ENCODE measurements at places on chromosomes 2 and 18.

DNA sequence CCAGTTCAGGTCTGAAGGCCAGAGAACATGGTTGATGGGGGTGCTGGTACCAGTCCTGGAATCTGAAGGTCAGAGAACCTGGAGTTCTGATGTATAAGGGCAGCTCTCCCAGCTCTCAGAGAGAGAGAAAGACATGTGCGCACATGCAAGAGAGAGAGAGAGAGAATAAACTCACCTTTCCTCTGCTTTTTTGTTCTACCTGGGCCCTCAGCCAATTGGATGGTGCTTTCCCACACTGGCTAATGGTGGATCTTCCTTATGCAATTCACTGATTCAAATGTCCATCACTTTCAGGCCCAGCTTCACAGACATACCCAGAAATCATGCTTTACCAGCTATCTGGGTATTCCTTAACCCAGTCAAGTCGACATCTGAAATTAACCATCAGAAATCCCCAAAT lies 377.7 kb upstream of the MEX3C start:
- DNase-seq = no peak

DNA sequence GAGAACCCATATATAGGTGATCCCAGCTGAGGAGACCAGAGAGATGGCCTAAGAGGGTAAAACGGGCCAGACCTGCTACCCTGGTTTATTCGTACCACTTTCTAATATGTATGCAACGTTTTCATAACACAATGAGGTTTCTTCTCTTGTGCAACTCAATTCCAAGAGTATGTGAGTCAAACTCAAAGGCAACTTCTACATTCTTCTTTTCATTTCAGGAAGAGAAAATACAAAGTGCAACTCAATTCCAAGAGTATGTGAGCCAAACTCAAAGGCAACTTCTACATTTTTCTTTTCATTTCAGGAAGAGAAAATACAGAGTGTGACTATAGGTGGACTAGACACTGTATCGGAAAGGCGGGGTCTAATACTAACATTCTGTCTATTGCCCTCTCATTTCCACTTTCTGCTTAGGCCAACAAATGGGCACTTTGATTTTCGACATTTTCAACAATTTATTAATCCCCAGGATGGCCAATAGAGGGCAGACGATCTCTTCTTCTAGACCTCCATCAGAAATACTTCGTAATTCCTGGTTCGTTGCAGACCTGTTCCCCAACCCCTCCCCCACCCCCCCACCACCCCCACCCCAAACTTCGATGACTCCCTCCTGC lies 3.7 kb upstream of the CRIM1 start:
- DNase-seq = no peak

- DNase-seq = no peak
These were observed 100.0 kb downstream of the MYO3B start for GRCh38 chr2:170277951-170278350.

GRCh38 chr2:202822411-202822810 lies 49.2 kb downstream of the ICA1L start:
- DNase-seq = no peak

DNA sequence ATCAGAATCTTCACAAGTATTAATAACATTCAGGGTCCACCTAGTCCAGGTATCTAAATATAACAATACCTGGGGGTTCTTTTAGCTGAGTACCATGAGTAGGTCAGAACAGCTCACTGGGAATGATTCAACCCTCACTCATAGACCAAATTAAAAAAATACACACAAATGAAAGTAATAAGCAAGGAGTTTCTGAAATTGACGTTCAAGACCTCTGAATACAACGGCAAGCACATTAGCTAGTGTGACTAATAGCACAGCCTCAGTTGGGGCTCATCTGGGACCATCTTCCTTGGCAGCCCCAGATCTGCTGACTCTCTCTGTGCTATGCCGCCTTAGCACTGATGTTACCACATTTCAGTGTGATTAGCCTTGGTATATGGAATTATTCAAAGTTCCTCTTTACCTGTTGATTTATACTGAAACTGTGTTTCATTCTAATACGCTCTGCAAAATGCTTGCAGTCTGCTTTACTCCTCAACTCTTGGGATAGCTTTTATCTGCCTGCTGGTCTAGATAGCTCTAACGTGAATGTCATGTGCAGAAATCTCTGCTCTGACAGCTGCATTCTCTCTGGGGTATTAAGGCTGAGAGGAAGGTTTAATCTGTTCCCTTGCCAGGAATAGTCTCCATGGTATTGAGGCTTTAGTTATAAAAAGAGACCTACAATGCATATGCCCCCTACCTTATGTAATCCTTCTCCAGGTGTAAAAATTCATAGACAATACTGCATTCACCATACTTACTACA lies 153.3 kb downstream of the METTL4 start:
- DNase-seq = no peak

- DNase-seq = no peak
These were observed 33.4 kb upstream of the ZNF396 start for GRCh38 chr18:35410561-35410960.

DNA sequence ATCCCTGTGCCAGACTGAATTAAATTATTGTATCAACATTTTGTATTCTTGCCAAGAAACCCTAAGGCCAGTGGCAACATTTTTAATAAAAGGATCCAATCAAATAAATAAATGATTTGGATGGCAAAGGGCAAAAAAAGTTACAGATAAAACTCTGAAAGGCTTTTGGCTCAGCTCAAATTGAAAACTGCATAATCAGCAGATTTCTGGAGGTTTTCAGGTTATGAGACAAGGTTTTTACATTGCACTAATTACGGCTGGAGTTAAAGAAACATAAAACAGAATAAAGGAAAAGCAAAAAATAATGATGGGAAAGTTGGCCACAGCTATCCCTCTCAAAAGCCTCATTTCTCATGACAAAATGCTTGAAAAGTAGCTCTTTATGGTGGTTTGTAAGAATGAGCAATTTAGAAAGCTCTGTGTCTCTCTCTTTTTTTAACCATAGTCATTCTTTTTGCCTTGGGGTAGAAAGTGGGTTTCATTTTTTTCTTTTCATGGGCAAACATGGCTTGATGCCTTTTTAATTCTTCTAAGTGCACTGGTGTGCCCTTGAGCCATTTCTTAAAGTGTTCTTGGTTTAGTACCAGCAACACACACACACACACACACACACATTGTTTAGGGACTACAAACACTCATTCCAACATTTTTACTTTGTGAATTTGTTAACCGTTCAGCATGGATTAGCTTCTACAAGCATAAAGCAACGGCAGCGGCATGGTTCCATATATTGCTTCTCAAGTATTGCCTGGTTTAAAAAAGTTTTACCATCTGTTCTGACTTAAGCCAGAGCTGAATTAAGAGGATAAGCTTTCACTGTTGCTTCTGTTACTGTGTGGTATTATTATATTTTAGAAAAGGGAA lies 747.1 kb upstream of the FSHR start:
- no peak for DNase-seq

- no peak for DNase-seq
These were observed 150.4 kb upstream of the HDAC4 start for GRCh38 chr2:239551206-239551605.

DNA sequence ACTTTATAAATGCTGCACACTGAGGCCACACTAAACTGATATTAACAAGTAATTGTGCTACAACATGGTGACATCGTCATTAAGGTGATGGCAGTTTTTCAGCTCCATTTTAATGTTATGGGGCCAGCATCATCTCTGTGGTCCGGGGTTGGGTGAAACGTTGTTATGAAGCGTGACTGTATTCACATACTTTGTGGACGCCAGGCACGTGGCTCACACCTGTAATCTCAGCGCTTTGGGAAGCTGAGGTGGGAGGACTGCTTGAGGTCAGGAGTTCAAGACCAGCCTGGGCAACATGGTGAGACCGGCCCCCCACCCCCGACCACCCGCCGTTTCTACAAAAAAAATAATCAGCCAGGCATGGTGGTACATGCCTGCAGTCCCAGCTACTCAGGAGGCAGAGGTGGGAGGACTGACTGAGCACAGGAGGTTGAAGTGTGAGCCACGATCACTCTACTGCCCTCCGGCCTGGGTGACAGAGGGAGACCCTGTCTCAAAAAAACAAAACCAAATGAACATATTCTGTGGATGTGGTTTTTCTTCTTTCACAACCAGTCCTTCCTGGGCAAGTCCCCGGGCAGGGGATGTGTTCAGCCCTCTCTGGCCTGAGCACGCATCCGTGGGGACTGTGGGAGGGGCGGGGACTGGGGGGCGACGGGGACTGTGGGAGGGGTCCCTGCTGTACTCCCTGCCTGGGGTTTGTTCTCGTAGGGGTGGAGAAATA lies 12.9 kb upstream of the GAL3ST2 start:
- no peak for DNase-seq

GRCh38 chr2:3287896-3288295 lies 89.7 kb downstream of the EIPR1 start:
- no peak for DNase-seq

DNA sequence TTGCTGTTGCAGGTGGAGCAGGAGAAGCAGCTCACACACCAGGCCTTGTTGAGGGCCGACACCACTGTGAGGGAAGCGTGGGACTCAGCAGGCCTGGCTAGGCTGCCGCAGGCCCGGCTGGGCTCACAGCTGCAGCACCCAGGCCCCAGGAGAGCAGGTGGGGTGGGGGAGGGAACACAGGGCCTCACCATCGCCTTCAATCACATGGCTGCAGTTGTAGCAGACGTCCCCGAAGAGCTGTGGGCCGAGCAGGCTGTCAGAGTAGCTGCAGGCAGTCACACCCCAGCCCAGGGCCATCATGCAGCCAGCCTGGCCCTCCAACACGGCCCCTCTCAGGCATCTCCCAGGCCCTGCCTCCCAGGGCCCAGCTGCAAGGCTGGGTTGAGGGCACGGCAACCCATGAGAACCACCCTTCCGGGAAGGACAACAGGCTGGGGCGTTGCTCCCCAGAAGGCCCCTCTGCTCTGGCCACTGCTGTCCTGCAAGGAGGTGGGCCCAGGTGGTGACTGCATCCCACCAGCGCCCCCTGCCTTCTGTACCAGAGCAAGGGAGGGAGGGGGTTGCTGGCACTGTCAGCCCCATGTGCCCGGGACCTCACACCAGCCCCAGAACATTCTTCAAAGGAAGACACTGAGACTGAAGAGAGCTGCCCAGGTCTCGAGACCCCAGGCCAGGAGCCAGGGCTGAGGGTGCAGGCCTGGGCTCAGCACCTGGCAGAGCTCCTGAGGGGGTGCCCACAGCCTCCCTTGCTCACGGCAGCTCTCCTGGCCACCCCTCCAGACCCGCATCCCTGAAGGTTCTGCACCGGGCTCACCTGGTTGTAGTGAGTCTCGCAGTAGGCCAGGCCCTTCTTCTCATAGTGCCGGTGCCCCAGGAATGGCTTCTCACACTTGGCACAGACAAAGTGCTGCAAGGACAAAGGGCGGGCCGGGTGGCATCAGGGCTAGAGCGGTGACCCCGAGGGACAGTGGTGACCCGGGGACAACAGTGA lies 5.6 kb upstream of the GPR17 start:
- DNase-seq = no peak

DNA sequence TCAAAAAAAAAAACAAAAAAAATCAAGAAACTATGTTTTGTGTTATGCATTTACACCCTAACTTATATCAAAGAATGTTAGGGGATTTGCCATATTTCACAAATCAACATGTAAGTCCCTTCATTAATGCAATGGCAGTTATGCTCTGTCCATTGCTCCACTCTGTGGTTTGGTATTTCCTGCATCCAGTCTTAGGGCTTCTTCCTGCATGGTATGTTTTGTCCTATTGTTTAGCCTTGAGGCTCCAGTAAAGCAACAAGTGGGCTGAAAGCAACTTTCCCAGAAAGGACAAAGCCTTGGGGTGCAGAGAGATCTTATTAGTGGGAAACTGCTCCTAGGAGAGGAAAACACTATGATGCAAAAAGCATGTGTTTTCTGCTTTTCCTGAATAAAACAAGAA lies 474.1 kb downstream of the IRS1 start:
- no peak for DNase-seq

GRCh38 chr2:143696651-143697050 lies 567.4 kb downstream of the ARHGAP15 start:
- DNase-seq = no peak

DNA sequence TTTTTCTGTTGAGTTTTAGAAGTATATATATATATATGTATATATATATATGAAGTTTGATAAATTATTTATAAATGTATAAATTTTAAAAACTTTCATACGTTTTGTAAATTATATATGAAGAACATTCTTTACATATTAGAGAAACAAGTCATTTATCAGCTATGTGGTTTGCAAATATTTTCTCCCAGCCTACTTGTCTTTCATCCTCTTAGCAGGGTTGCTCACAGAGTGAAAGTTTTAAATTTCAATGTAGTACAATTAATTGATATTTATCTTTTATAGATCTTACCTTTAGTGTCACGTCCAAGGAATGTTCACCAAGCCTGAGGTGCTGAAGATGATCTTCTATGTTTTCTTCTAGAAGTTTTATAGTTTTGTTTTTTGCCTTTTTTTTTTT lies 78.3 kb upstream of the HS6ST1 start:
- DNase-seq = no peak

DNA sequence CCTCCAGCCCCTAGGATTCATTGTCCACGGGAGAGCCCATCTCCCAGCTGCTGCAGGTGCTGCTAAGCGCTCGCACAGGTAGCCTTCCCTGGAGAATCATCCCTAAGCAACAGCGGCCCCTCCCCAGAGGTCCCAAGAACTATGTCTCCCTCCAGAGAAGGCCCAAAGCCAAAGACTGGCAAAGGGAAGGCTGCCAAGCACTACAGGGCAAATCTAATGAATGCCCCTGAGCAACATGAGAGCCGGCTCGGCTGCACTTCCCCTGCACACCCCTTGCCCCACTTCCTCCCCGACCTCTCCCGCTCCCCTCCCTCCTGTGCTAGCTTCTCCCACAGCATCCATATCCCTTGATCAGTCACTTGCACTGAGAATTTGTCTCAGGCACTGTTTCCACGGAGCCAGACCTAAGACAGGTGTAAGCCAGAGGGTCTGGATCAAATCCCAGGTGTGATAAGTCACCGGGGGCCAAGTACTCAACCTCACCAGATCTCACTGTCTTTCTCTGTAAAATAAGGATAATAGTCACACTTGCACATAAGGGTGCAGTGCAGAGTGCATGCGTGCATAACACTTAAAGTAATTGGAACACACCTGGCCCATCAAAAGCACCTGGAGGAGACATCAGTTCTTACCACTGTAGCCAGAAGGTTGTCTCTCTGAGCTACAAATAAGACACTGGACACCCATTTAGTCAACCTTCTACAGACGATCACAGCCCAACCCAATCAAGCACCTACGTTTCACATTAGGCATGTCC lies 20.1 kb upstream of the COL6A3 start:
- no peak for DNase-seq

- no peak for DNase-seq
These were observed 2.3 kb downstream of the EML4 start for GRCh38 chr2:42171396-42171980.

DNA sequence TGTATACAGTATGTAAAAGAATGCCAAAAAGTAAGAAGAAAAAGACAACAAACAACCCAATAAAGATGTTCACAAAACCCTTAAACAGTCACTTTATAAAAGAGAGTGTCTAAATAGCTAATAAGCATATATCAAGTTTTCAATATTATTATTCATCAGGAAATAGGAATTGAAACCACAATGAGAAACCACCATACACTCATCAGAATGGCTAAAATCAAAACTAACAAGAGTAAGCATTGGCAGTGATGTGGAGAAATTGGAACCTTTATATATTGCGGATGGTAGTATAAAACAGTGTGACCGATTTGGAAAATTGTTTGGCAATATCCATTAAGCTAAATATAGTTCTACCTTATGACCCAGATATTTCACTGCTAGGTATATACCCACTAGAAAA lies 20.5 kb upstream of the TGFA start:
- DNase-seq = no peak
